ENCODE measurements at places on chromosomes 13 and 19.

DNA sequence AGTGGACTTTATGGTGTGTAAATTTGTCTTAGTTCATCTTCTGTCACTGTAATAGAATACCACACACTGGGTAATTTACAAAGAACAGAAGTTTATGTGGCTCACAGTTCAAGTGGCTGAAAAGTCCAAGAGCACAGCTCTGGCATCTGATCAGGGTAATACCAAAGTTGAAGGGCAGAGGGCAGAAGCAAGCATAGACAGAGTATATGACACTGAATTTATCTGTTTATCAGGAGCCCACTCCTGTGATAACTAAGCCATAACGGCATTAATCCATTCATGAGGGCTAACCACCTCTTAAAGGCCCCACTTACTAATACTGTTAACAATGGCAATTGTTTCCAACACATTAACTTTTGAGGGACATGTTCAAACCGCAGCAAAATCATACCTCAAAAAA is 4.0 kb upstream of the RFXAP start:
- DNase-seq = no peak

GRCh38 chr13:98182589-98182988 is 5.5 kb upstream of the RNF113B start:
- no peak for DNase-seq

GRCh38 chr19:15181394-15181793 is 19.4 kb downstream of the NOTCH3 start:
- no peak for DNase-seq

DNA sequence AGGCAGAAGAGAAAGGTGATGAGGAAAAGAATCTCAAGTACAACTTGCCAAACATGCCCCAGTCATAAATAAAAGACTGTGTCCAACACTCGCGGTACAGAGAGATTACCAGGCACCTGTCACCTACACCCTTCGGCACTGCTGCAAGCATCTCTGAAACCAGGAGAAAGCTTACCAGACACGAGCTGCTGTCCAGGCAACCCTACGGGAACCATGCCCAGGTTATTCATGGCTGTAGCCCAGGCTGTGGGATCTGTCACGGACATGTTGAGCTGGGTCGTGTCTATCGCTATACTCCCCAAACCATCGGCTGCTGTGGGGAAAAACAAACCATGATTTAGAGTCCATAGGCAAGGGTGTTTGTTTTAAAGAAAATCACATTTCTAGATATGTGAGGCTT is 375.0 kb downstream of the ENOX1 start:
- no peak for DNase-seq

DNA sequence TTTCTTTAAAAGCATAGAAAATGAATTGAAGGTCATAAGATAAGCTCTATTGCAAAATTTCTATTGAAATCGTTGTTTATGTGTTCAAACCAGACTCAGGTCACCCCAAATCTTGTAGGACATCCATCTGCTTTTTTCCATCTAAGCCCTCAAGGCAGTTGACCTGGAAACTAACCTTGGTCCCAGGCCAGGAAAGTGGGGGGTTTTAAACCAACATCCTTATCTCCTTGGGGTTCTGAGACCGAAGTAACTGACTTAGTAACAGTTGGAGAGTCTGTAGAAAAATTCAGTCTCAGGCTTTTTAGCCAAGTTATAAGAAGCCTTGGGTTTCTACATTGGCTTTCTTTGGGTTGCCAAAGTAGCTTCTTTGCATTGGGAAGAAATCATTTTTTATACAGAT is 23.4 kb downstream of the ZNF507 start:
- no peak for DNase-seq

- DNase-seq = no peak
Measured at GRCh38 chr13:45773236-45773635, 71.1 kb downstream of the CBY2 start.

- no peak for DNase-seq
Measured at GRCh38 chr19:42095814-42096230, 19.9 kb downstream of the ZNF574 start.

- DNase-seq = no peak
Measured at GRCh38 chr13:66794340-66795031, 435.6 kb downstream of the PCDH9 start.

- no peak for DNase-seq
Measured at GRCh38 chr13:42076309-42076713, 27.9 kb downstream of the DGKH start.

DNA sequence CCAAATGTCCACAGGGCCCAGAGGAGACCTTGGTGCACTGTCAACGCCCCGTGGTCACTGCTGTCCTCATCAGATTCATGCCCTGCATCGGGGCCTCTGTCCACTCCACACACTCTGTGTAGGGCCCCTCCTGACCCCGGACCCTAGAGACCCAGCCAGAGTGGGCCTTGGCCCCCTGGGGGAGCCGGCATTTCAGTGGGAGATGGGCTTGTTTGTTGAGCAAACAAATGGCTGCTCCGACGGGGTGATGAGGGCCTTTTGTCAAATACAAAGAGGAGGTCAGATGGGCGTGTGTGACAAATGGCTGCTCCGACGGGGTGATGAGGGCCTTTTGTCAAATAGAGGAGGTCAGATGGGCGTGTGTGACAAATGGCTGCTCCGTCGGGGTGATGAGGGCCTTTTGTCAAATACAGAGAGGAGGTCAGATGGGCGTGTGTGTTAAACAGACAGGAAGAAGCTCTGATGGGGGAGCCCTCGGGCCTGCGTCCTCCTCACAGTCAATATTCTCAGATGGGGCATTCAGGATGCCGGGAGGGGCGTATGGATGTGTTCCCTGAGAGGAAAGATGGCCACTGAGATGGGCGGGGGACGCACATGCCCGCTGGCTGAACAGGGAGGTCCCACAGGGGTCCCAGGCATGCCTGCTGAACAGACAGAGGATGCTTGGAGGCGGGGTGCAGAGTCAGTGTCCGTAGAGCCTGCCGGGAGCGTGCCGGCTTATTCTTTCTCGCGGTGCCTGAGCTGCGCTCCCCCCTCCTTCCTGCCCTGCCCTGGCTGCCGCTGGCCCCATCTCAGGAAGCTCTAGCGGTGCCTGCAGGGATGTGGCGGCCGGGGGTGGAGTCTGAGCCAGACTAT is 36.3 kb downstream of the SMIM24 start:
- no peak for DNase-seq

DNA sequence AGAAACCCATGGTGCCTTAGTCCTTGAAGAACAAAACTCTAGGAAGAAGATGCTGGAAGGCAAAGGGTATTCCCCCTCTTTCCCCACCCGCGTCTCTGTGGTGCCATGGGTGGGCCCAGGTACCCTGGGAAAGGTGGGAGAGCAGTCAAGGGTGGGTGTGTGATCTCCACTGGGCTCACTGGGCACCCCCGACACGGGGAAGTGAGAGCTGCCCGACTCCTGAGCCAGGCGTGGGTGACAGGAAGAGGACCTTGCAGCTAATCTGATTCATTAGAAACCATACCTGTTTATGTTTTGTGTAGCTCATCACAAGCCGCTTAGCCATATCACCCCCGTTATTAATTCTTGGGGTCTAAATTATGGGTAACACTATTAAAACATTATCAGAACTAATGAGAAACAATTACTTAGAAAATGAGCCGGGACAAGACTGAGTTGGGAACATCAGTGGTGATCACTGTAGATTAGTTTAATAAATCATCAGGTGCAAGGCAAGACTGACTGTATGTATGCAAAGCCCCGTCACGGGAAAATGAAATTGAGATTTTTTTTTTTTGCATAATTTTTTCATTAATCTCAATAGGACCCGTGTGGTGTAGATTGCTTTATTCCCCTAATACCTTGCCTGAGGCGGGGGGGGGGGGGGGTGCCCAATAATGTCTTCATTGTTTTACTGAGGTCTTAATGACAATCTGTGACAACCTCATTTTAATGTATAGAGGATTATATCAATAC is 77.3 kb downstream of the ZIC5 start:
- no peak for DNase-seq

DNA sequence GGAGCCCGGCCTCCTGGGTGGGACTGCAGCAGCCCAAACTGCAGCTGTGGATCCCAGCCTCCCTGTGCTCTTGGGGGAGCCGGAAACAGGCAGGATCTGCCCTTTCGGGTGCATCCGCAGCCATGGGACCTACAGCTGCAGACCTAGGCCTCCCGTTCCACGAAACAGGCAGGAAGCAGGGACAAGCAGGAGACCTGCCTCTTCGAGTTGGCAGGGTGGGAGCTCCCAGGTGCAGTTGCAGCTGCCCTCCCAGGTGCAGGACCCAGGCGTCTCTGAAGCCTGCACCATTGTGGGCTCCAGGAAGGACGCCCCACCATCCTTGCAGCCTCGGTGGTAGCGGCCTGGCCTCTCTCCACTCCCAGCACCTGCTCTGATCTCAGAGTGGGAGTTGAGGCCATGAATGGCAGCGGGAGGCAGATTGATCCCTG is 189.0 kb upstream of the KLHL1 start:
- DNase-seq = no peak

GRCh38 chr13:114244637-114245036 is 9.9 kb downstream of the CDC16 start:
- DNase-seq = no peak
